ENCODE measurements at places on chromosomes 11 and 22.

- no peak for DNase-seq
These were observed 39.9 kb downstream of the MAML2 start for GRCh38 chr11:96303064-96303463.

GRCh38 chr22:32904044-32904443 lies 102.5 kb downstream of the TIMP3 start:
- DNase-seq = peak; percentile 95

GRCh38 chr22:24200619-24201212 lies 19.4 kb downstream of the SUSD2 start:
- DNase-seq = no peak

DNA sequence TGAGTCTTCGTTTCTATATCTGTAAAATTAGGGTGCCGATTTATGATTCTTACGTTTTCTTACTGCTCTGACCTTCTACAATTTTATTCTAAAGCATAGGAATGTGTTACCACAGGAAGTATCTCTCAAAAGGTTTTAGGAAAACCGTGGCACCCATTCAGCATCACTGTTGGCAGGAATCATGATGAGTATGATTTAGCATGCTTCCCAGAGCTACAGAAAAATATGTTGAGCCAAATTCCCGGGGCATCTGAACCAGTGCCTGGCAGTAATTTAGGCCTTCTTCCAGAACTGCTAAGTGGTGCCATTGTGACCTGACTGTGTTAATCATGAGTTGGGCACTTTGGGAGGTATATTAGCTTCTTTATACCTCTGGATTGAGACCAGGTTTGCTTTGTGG lies 605.0 kb upstream of the RAG2 start:
- DNase-seq = no peak

- DNase-seq = no peak
These were observed 2.0 kb upstream of the TNRC6B start for GRCh38 chr22:40175611-40176244.

- DNase-seq = no peak
These were observed 17.4 kb upstream of the TMEM121B start for GRCh38 chr22:17138513-17138912.

DNA sequence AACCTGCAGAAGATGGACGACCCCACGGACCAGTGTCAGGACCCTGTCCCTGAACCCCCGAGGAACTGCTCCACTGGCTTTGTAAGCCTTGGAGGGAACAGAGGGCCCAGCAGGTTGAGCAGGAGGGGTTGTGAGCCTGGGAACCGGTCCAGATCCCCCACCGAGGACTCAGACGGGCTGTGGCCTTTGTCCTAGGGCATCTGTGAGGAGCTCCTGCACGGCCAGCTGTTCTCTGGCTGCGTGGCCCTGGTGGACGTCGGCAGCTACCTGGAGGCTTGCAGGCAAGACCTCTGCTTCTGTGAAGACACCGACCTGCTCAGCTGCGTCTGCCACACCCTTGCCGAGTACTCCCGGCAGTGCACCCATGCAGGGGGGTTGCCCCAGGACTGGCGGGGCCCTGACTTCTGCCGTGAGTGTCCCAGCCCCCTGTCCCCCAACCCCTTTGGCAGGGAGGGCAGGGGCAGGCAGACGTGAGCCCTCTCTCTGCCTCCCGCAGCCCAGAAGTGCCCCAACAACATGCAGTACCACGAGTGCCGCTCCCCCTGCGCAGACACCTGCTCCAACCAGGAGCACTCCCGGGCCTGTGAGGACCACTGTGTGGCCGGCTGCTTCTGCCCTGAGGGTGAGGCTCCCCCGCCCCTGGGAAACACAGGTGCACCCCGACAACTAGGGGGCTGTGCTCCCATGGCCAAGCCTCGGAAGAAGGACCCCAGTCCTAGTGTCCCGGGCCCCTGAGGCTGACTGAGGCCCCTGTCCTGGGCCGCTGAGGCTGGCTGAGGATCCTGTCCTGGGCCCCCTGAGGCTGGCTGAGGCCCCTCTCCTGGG lies 6.4 kb downstream of the MUC5AC start:
- no peak for DNase-seq

DNA sequence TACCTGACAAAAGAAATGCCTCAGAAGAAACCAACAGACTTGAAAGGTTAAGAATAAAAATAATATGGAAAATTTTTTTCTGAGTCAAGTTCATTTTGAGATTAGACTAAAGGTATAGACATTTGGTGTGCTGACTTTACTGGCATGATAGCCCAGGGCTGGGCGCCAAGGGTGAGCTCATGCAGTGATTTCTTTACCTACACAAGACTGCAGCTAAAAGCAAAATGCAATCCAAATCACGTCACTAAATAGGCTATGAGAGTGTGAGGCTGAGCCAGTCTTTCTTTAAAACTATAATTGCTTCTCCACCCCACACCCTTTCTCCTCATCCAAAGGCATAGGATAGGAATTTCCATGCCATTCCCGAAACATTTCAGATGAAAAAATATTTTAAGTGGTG lies 196.5 kb downstream of the FAM76B start:
- DNase-seq = peak; percentile 69

- DNase-seq = no peak
These were observed 13.2 kb downstream of the OTUB1 start for GRCh38 chr11:63999349-64000025.

DNA sequence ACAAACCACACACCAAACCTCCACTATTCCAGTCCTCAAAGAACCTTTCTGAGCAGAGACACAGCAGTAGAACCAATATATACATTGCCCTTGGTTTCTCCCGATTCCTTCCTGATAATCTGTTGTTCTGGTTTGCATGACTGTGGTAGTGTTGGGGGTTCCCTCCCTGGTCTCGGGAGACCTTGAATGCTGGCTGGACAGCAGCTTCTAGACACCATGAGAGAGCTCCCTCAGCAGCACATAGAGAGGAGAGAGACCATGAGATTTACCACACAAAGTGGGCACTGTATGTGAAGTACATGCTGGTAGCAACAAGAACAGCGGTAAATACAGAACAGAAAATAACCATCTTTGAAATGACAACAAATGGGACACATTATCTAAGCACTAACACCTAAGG lies 2.6 kb downstream of the C11orf91 start:
- DNase-seq = no peak

GRCh38 chr11:87137711-87138110 lies 100.0 kb downstream of the TMEM135 start:
- DNase-seq = no peak

DNA sequence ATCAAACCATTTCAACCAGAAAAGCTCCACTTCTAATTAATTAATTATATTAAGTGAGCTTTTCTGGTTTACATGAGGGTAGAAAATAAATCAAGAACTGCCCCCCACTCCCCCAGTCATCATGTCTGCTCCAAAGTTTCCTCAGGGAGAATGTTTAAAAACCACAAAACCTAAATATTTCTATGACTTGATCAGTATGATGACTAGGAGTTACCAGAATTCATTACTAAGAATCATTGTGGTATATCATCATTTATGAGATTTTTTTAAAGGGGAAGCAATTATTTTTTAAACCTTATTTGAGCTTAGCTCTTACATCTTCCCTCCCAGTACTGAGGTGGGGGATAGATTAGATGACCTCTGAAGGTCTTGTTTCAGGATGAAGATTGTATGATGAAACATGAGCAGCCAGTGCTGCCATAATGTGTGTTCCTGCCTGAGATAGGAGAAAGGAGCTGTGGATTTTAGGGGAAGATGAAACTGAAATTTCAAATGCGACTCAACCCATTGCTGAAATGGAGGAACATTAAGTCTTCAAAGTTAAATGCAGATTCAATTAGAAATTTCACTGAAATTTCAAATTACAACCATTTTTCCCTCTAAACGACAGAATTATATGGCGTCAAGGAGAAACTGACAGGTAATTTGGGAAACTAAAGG lies 401.3 kb upstream of the CADM1 start:
- no peak for DNase-seq

- DNase-seq = no peak
These were observed 26.2 kb upstream of the TP53AIP1 start for GRCh38 chr11:128968916-128969315.

DNA sequence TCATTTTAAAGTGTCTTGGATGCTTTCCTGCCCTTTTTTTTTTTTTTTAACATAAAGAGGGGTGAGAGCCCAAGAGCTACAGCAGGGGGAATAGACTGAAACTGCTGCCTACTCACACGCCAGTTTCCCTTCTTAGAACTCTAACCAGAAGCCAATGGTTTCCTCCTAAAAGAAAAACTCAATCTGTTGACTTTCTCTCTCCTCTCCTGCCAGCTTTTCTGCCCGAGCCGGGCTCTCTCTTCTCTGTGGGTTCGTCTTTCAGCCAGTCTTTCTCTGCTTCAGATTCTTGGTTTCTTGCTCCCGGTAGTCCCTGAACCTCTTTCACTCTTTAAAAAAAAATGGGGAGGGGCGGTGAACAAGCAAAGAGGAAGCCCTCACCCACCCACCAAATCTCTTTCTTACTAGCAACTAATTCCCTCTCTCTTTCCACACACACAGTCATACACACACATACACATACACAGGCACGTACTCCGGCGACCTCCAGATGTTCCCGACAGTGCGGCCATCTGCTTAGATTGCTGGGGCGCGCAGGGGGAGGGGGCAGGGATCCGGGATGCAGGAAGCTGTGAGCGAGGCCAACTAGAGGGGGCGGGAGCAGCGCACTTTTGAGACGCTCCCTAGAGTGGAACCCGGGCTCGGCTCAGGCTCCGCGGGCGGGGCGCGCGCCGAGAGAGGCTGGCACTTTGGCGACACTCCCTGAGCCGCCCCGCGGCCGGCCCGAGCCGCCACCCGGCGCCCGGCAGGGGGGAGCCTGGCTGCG lies 444 bp upstream of the TSKU start:
- peak; percentile 97 for DNase-seq

- DNase-seq = no peak
These were observed 170.2 kb downstream of the BRD1 start for GRCh38 chr22:49657275-49657973.

DNA sequence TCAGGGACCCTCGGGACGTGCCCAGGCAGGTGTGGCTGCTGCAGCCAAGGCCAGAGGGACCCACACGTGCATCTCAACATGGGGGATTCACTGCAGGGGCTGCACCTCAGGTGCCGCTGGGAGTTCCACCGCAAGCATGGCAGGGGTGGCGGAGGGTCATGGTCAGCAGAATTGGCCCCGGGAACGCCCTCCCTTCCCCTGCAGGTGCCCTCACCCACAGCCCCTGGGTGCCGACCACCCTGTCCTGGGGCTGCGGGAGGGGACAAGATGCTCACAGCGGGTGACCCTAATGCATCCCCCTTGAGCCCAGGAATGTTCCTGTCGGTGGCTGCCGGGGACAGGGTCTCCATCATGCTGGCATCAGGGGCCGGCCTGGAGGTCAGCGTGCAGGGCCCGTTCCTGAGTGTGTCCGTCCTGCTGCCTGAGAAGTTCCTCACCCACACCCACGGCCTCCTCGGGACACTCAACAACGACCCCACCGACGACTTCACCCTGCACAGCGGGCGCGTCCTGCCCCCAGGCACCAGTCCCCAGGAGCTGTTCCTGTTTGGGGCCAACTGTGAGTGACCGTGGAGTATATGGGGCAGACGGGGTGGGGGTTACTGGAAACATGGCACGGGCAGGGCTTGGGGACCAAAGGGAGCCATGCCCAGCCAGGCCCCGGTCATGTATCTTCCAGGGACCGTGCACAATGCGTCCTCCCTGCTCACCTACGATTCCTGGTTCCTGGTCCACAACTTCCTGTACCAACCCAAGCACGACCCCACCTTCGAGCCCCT lies 5.8 kb downstream of the SUSD2 start:
- DNase-seq = no peak

GRCh38 chr11:45926536-45927331 lies 4.3 kb downstream of the LARGE2 start:
- DNase-seq = no peak

DNA sequence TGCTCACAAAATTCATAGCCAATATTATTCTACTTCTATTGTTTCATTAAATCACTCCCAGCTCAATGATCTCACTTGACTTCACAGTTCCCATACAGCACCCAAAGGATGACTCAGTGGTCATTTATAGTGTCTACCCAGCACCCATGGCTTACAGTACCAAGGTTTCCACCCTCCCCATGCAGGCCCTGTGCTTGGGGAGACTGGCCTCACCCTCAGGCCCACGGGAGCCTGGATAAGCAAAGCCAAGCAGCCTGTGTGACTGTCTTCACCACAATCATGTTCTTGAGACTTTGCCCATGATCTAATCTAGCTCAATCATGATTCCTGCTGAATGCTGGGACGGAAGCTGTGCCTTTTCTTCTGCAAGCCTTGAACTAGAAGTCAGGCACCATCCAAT lies 97.6 kb downstream of the SLC36A4 start:
- DNase-seq = no peak

DNA sequence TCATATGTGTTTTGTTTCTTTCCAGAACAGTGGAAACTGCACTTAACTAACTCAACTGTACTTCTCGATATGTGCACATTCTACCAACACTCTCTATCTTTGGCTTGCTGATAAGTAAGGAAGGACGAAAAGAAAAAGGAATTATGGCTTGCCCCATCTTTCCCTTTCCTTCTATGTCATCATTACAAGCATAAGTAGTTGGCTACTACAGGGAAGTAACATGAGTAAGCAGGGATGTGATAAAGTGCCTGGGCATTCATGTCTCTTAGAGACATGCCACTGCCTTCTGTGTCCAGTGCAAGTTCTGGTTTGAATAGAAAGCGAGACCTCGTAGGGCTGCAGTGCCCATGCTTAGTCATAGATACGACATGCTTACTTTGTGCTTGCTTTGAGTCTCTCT lies 342.5 kb downstream of the ETS1 start:
- no peak for DNase-seq

DNA sequence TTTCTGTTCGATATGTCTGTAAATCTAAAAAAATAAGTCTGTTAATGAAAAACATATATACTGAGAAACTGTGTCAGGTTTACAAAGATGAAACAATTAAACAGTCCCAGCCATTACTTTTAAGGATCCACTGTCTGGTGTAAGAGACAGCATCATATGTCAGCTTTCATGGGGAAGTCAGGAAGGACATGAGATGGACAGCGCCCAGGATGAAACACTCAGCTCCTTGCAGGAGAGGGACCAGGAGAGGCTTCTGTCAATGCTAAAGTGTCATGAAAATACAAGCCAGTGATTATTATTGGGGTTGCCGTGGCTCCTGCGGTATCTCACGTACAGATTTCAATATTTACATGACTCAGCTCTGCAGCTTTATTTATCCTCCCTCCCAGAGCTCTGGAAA lies 1524.6 kb downstream of the TBC1D22A start:
- DNase-seq = no peak

GRCh38 chr11:1574238-1574932 lies 2.3 kb upstream of the DUSP8 start:
- peak; percentile 87 for DNase-seq

DNA sequence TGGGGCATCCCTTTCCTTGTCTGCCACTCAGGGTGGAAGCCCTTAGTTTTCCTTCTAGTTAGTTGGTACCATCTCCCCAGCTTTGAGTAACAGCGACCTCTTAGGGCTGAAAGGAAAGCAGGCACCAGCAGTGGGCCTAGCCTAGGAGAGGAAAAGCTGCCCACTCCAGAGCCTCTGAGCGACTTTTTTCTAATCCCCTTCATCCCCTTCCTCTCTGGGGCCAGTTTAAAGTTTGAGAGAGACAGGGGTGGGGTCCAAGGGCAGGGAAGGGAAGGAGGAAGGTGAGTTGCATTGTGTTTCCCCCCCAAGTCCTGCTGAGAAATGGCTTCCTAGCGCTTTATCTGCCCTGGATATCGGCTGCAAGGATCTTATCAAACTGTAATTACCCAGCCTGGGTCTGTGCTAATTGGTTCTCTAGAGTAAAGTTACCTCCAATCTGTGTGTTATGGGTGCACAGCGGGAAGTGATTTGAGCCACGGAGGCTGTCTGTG lies 573.9 kb upstream of the CADM1 start:
- peak; percentile 81 for DNase-seq

Measured in spinal cord (tissue), 10 donors.